ENCODE measurements at places on chromosomes 3 and 15. TPM values are rescaled to one million over a fixed set of nuclear protein-coding genes. Genes with fewer than 3 reads are reported as not detected.

Gene ANKRD63
- total RNA-seq: not detected

Gene CHRNA7
- total RNA-seq: not detected

DNA sequence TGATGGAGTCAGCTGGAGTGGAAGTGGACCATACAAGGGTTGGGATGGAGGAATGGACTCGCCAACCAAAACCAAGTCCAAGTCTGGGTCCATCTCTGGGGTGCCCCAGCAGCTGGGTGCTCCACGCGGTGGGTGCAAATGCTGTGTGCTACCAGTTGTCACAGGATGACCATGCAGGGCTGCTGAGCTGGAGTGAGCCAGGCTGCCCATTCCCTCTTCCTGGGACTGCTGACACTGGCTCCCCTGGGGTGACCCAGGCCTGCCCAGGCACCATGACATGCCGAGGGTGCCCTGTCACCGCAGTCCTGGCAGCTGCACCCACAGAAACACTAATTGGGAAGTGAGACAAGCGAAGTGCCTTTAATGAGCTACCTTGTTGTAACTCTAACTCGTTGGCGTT is 140.2 kb downstream of the TPRA1 start:
- H3K4me3 ChIP-seq: no peak overlapping the region
- peaks cover 33% of the 10 kb centered on the region for H3K27me3 ChIP-seq
- no peaks in the 10 kb centered on the region for H3K36me3 ChIP-seq
- no peak overlapping the region for H3K27ac ChIP-seq

DNA sequence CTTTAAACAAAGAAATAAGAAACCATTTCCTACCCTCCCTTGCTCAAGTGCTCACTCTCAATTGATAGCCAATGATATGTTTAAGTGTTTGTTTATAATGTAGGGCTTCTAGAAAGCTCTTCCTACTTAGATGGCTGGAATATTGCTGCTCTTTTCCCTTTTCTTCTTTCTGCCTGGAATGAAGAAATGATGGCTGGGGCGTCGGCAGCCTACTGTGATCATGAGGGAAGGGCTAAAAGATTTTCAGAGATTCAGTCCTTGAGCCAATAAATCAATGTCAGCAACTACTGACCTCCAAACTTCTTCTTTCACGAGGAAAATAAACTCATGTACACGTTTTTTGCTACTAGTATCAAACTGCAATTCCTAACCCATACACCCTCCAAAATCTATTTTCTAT is 2.1 kb upstream of the GPR27 start:
- peaks cover 2% of the 10 kb centered on the region for H3K36me3 ChIP-seq
- no peak overlapping the region for H3K27ac ChIP-seq
- H3K4me3 ChIP-seq: no peak overlapping the region
- H3K4me1 ChIP-seq: peaks cover 3% of the 10 kb centered on the region
- H3K27me3 ChIP-seq: peaks cover 46% of the 10 kb centered on the region
- DNase-seq: no peak

DNA sequence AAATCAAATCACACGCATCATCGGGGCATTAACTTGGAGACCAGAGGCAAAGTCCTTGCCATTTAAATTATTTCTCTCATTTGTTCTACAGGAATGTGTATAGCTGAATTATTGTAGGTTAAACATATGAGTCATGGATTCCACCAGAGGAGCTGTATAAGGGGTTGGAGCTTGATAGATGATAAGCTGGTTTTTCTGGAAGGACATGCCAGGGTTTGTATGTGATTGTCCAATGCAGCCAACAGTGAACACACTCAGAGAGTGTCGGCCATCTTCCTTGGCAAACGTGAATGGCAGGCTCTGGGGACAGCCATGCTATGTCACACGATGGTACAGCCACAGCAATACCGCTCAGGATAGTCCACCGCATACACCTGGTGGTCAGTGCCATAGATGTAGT is 25.1 kb downstream of the SSUH2 start:
- no peak overlapping the region for H3K4me3 ChIP-seq
- peaks cover 3% of the 10 kb centered on the region for H3K4me1 ChIP-seq
- DNase-seq: no peak
- H3K36me3 ChIP-seq: no peaks in the 10 kb centered on the region
- no peak overlapping the region for H3K27ac ChIP-seq

GRCh38 chr3:116905794-116906193 is 196.2 kb downstream of the TUSC7 start:
- H3K36me3 ChIP-seq: no peaks in the 10 kb centered on the region
- H3K4me3 ChIP-seq: no peak overlapping the region
- H3K4me1 ChIP-seq: no peaks in the 10 kb centered on the region
- H3K27me3 ChIP-seq: no peaks in the 10 kb centered on the region
- no peak overlapping the region for H3K27ac ChIP-seq

Data from activated CD8-positive, alpha-beta memory T cell treated with anti-CD3 and anti-CD28 coated beads, Interleukin-2, amount 10 ng/mL, durations not matched to agents 7 days and 5 days (primary cell).